Bone marrow (tissue), 2 donors: ENCODE measurements at places on chromosomes 4 and X.

DNA sequence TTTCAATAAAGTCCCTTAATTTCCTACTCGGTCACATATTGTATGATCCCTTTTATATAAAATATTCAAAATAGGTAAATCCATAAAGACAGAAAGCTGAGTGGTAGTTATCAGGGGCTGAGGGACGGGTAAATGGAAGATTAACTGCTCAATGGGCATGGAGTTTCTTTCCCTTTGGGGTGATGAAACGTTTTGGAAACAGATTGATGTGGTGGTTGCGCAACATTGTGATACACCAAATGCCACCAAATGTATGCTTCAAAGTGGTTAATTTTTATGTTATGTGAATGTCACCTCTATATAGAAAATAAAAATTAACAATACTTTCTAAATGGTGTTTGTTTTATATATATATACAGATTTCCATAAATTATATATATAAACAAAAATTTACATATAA lies 15.0 kb upstream of the MAOB start:
- DNase-seq = no peak

DNA sequence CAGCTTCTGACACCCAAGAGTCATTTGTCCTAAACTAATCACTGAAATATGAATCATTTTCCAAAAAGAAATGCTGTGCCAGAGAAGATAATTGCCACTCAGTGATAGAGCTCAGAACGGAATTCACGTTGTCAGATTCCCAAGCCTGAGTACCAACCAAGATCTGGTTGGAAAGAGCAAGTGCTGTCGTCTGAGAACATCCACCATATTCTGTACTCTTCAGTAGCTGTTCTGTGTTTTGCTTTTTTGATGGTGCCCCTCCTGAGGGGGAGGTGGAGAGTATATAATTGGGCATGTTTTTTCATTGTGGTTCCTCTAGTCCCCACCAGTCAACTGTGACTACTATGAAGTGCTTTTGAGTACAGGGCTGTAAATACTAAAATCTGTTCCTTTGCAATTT lies 13.2 kb downstream of the RUFY3 start:
- no peak for DNase-seq

- DNase-seq = no peak
These were observed 985.0 kb downstream of the C4orf33 start for GRCh38 chr4:130080872-130081451.

GRCh38 chr4:7411896-7412553 lies 22.7 kb downstream of the PSAPL1 start:
- no peak for DNase-seq

DNA sequence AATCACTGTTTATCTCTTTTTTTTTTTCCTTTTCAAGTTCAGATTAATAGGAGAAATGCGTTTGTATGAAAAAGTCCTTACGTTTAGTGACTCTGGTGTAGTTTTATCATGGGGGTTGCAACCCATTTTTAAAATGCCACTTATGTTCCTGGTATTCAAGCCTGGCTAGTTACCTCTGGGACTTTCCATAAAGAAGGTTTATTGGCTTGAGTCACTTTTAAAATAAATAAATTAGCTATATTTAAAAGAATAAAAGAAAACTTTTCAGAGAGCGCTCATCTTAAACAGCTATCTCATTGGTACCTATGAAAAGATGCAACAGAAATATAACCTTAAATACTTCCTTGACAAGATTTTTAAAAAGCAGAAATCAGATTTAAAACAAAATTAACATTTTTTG lies 275.0 kb upstream of the IL1RAPL1 start:
- DNase-seq = no peak

DNA sequence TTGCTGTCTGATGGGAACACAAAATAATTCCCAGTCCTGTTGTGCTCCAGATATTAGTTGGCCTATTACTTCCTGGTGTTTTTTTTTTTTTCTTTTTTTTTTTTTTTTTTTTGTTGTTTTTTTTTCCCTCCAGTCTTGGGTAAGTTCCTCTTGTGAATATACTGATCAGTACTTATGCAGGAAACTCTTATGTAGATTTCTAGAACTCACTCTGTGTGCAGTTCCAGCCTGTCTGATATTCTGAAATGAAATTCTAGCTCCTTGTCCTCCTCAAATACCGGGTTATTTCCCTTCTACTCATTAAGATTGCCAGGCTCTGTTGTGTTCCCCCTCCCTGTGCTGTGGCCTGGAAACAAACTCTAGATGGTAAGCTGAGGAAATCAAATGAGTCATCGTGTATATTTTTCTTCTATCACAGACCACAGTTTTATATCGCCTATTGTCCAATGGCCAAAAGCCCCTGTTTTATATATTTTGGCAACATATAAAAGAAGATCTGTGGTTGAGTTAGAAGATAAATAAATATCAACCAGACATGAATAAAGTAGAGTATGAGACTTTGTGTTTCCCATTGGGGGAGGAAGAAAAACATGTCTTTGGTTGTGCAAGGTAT lies 124.3 kb upstream of the UGT8 start:
- DNase-seq = no peak
